ENCODE measurements at places on chromosomes 3 and 15.

DNA sequence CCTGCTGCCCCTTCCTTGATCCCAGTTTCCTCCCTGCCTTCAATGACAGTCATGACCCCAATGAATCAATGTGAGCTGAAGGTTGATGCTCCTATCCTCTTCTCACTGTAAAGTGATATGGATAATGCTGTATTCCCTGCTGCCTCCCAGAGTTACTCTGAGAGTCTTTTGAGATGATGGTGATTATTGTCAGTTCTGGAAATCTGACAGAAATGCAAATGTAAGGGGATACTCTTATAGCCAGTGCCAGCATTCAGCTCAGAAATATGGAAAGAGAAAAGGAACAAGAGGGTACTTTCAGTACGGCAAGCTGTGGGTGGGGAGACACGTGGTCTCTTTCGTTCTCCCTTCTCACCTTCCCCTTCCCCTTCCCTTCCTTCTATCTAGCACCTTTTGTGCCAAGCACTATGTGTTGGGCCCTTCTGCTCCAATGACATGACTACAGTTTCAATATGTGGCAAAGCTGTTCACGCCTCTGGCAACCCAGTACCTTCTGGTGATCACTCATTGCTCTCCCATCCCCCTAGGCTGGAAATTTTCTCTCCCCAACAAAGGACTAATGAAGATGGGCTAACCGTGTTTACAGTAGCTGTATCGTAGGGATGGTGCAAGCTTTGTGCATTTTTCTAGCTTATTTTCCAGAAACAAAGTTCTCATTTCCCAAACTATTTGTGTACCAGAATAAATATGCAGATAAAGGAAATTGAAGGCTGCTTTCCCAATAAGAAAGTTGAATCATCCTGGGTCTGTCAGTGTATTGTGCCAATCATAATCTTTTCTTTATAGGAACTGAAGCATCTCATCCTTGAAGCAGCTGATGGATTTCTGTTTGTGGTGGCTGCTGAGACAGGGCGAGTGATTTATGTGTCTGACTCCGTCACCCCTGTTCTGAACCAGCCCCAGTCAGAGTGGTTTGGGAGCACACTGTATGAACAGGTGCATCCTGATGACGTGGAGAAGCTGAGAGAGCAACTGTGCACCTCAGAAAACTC, 70.3 kb downstream of the ARNT2 start:
- no peak for DNase-seq

DNA sequence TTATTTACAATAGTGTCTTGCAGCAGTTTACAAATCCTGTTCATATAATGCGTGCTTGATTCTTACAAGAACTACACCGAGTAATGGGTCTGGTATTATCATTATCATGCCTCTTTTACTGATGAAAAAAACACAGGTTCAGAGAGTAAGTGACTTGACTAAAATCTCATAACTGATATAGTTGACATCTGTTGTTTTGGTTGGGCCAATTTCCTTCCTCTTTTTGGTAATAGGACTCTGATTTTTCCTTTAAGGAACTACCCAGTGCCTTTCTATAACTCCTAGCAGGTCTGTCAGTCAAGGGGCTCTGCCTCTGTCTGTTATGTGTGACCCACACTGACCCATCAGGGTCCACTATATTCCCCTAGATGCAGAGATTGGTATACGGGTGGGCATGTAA, 14.6 kb upstream of the BLOC1S6 start:
- no peak for DNase-seq

DNA sequence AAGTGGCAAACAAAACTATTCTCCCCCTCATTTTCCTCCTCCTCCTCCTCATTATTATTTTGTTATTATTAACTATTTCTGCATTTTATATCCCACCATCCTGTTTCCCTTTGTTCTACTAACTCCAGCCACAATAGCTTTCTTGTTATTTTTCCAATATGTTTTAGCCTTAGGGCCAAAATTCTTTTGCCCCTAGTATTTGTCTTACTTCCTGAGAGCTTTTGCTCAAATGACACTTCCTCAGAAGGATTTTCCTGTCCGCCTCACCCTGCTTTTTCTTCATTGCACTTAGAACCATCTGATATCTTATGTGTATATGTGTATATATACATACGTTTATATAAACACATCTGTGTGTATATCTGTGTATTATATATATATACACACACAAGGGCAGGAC, 32.7 kb upstream of the NUDT16 start:
- no peak for DNase-seq

DNA sequence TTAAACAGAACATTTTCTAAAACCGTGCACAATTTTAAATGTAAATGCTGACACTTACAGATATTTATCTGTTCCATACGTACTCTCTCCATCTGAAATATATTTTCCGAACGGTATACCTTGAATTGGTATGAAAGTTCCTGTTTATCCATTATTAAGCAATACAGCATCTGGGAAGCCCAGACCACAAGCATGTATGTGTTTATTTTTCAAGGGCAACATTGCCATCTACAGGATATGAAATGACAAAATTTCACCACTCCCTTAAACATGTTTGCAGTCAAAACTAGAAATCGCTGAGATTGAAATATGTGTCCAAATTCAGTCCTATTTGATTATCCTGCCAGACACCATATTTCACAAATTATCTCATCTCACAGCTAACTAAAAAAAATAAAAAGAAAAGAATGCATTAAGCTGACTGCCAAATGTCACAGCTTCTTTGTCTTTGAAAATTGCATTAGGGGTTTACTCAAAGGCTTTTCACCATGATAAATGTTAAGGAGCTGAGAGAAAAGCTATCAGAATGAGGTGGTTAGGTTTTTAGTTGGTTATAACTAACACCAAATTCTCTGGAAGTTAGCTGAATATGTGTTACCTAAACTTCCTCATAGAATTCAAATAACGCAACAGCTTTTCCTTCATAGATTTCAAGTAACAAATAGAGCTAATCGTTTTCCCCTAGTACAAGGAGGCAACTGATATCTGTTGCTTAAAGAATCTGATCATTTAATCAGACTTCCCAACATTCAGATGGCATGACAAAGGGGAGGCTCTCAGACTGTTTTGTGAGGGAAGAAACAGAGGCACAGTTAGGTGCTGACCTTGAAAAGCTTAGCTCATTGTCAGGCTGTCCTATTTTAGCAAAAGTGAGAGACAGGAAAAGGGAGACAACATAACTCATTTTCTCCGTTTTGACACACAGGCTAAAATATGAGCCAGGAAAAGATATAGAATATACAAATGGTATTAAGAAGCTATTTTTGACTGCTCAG, 533.1 kb downstream of the TBL1XR1 start:
- DNase-seq: no peak

DNA sequence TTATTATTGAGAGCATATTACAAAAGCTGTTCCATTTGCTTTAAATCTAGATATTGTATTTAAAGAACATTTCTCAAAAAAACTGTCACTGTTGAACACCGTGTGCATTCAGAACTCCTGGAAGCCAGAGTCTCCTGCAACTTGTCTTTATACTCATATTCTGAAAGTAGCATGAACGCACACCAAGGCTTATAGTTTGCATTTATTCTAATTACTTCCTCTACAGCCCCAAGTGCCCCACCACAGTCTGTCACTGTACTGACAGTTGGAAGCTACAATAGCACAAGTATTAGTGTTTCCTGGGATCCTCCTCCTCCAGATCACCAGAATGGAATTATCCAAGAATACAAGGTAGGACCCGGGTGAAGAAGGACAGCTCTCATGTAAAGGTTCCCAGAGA, 537.4 kb downstream of the ROBO2 start:
- DNase-seq: no peak

- DNase-seq: no peak
Measured at GRCh38 chr3:61237858-61238257, 13.4 kb downstream of the FHIT start.

GRCh38 chr3:128787256-128788253, 61.6 kb downstream of the RAB7A start:
- peak; percentile 57 for DNase-seq

DNA sequence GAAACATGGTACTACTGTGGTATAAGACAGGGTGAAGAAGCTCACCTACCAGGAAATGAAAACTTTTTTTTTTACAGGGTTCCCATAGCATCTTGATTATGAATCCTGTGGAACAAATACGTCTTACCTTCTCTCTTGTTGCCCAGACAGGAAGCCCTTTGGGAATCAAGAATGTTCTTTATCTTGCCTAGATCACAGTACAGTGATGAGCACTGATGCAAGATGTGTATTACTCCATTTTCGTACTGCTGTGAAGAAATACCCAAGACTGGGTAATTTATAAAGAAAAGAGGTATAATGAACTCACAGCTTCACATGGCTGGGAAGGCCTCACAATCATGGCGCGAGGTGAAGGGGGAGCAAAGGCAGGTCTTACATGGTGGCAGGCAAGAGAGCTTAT, 281.3 kb downstream of the UBE2E2 start:
- no peak for DNase-seq

DNA sequence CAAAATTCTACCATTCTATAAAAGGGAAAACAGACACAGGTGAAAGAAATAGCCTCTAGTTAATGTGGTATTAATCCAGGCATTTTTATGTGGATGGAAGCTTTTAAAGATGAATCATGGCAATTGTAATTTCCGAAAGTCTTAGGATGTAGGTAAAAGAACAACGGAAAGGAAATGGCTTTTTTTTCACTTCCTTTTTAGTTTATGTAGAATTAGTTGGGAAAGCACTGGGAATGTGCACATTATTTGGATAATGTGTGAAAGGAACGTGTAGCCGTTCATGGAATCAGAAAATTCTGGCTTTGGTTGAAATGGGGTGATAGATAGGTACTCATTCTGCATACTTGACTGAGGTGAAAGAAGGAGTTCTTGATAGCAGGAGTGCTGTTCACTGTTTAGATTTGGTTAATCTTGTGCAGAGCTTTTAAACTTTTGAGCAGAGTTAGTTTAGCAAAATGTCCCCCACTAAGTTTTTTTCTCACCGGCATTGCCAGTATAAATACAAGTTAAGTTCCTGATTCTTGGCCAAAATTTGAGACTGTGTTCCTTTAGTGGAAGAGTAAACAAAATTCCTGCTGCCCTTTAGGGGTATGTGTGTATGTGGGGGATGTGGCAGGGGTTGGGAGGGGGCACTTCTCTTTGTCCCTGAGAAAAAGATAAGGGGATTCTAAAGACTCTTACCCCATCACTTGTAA, 20.2 kb upstream of the UTS2B start:
- DNase-seq: no peak

DNA sequence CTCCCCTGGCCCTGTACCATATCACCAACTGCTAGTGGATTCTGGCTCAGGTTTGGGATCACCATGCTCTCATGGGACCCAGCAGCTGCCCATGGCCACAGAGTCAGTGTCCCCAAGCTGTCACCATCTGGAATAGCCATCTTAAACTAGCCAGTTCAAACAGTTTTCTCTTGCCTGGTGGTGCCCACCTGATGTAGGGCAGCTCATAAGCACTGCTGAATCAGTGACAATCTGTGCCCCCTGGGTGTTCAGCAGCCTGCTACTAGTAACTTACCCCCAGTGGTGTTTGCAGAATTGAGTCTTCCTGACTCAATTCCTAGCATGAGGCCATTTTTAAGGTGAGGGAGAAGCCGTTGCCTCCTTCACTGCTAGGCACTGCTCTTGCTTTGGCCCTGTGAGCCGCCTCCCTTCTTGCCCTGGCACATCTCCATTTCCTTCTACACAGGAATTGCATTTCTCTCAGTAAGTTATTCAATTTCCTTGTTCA, 7.9 kb downstream of the RPSA start:
- no peak for DNase-seq

DNA sequence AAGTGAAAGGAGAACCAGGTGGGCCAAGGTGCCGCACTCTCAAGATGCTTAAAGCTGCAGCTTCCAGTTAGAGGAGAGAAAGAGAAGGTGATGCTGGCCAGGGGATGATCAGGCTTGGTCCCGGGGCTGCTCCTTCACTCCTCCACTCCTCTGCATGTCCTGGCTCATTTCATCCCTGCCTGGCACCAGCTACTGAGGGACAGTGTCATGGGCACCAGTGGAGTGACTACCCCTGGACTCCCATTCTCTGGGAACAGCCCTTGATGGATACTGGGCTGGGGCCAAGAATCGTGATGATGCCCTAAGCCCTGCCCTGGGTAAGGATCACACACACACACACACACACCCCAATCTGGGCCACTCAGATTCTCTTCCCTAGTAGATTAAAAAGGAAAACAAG, 243.7 kb downstream of the UACA start:
- no peak for DNase-seq

DNA sequence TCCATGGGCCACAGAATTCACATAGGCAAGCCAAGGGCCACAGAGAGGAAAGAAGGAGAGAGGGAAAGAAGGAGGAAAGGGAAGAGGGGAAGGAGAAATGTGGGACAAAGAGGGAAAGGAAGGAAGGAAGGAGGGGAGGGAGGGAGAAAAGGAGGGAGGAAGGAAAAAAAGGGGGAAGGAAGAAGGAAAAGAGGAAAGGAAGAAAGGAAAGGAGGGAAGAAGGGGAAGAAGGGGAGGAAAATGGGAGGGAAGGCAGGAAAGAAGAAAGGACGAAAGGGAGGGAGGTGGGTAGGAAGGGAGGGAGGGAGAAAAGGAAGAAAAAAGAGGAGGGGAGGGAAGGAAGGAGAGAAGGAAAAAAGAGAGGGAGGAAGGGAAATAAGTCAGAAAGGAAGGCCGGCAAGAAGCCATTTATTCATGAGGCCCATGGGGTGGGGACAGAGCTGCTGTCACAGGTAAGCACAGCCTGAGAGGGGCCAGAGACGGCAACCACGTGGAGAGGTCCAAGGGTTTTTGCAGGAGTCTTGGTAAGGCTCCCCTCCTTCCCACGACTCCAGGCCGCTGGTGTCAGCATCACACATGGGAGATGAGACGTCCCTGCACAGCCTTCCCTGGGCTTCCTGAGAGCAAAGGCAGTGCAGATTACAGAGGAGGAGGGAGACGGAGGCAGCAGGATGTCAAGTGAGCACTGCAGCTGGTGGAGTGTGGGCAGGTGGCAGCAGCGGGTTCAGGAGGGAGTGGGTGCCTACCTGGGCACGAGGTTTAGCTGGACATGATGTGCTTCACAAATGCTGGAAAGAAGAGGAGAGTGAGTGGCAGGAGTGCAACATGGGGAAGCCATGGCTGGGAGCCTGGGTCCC, 5.5 kb downstream of the MYL3 start:
- no peak for DNase-seq

DNA sequence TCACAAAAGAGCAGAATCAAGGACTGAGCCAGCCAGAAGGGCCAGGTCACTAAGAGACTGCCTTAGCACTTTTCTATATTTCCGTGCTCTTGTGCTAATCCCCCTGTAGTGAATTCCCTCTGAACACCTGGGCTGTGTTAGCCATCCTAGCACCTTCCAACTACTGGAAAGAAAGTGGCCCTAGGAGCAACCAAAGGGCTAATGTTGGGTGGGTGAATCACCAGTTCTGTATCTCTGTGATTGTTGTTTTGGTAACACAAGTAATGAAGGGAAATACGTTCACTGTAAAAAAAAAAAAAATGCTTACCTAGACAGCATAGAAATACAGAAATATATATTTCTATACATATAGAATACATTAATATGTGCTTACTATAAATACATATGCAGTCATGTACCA, 43.9 kb downstream of the PXYLP1 start:
- no peak for DNase-seq

- no peak for DNase-seq
Measured at GRCh38 chr3:82355228-82355627, 593.8 kb upstream of the GBE1 start.

DNA sequence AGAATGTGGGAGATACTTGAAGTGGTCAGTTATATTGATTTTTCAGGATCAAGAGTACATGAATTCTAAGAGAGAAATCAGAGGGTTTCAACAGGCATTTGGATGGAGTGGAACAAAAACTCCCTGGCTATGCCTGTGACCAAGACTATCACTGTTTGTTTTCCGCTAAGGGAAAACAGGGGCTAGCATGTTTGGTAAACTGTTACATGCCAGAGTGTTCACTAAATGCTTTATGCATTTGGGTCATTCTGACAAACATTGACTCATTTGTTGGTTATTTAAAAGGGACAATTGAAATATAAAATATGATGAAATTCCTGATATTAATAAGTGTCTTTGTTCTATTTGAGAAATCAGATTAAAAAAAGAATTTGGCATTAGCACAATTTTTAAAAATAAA, 603.9 kb upstream of the KCNMB2 start:
- no peak for DNase-seq

Measured in CD4-positive, alpha-beta T cell treated with Interleukin-1 beta for 1 hour (primary cell).